ENCODE measurements at places on chromosomes 6 and 20.

DNA sequence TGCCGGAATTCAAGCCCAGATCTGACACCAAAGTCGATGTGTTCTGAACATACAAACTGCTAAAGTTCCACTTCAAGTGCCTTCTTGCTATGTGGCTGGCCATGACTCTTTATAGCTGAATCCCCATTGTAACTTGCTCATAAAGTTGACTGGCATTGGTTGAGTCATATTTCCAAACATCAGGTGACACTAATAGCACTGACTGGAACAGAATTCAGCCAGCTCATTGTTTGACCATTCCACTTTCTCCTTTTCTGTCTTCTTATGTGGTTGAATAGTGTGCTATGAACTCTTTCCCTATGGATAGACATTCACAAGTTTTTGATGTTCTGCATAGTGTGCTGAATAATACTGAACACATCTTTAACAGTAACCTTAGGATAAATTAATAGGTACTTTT is 266.2 kb upstream of the ZFP64 start:
- no peak for DNase-seq

DNA sequence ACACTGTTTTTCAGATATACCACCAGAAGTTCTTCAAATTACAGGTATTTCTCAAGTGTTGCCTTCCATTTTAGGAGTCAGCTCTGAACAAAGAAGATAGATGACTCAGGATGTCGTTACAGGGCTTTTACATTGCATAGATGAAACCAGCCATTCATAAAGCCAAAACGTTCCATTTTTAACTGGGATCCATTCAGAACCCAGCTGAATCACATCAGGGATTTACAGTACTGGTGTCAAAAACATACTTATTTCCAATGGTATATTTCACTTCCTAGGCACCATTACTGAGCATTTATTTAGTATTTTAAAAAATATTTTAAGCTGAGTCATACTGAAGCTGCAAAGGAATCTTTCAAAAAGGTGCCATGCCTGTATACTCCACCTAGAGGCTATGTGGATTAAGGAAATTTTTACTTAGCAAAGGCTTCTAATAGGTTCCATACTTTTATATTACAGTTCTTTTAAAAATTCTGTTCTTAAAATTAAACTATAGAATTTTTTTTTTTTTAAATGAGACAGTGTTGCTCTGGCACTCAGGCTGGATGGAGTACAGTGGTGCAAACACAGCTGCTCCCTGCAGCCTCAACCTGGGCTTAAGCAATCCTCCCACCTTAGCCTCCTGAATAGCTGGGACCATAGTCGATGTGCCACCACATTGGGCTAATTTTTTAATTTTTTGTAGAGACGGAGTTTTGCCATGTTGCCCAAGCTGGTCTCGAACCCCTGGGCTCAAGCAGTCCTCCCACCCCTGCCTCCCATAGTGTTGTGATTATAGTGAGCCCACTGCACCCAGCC is 2.6 kb downstream of the ASF1A start:
- DNase-seq, result no peak

DNA sequence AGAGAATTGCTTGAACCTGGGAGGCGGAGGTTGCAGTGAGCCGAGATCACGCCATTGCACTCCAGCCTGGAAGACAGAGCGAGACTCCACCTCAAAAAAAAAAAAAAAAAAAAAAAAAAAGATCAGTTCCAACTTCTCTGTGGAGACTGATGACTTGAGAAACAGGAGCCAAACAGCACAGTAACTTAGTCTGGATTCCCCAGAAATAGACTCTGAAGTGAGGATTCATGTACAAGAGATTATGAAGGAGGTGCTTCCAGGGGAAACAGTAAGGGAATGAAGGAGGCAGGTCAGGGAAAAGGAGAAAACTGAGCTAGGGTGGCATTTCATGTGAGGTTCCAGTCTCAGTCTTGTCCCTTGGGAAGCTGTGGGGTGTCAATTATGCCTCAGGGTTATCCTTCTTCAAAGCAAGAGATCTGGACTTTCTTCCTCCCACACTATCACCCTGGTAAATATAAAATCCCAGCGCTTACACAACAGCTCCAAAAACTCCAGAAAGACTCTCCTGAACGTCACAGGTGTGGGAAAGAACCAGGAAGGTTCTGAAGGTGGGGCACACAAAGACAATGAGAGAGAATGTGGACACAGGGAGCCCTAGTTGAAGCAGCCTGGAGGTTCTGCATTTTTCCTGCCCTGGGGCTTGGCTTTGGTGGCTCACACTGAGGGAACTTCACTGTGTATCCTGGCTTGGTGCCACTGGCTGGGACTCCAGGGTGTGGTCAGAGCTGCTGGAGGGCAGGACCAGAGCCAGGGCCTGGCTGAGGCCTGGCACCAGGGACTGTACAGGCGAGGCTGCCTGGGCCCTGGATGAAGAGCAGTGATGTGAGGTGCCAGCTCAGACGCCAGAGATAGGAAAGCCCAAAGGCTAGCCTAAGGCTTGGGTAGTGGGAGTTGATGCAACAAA is 46.8 kb downstream of the PCNA start:
- DNase-seq, result no peak

DNA sequence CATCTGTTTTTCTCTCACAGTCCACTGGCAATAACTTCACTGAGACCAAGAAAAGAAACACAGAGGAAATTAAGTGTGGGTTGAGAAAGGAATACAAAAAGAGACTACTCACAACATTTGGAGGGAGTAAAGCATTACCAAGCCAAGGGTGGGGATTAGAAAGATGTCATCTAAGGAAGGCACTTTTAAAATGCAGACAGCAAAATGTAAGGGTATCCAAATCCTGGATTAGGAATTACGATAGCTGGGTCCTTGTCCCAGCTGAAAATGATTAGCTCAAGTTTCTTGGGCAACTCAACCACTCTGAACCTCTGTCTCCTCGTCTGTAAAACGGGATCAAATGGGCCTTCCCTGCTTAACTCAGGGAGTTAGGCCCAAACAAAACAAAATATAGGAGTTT is 2.2 kb downstream of the LEMD2 start:
- no peak for DNase-seq

- no peak for DNase-seq
Measured at GRCh38 chr6:148611213-148611612, 135.6 kb upstream of the UST start.
